Spinal cord (tissue), 10 donors: ENCODE measurements at places on chromosomes 5 and 9. TPM values are rescaled to one million over a fixed set of nuclear protein-coding genes. Genes with fewer than 3 reads are reported as not detected.
A peak's percentile ranks its signal among the peaks of the same experiment; 100 is the strongest.

The FOXD4L4 gene
- 0.43 TPM for polyA plus RNA-seq

DNA sequence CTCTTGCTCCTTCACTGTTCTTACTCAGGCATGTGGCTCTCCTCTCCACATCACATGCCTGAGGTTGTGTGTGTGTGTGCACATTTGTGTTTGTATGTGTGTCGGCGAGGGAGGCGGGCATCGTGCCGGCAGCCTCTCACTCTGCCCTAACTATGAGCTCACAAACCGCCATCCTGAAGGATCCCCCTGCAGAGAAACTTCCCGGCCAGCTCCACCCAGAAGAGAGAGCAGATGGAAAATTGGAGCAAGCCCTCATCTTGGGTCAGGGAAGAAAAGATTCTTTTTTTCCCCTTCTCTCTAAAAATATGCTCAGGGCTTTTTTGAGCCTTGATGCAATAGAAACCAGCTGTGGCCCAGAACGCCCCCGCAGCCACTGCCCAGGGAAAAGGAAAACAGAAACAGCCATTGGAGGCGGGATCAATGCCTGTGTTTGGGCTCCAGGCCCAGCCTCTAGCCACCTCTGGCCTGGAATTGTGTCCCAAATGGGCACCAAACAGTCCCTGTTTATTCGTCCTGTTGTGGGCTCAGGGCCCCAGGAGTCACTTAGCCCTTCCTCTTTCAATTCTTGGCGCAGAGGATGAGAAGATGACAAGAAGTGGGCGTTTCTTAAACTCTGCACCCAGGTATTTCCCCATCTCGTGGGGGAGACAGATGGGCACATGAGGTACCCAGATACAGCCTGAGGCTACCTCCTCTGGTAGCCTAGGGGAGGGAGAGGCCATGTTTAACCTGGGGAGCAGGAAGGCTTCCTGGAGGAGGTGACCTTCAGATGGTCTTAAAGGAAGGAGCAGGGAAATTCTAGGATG, 151.5 kb downstream of the RGS3 start:
- no peak for DNase-seq

The NR4A3 gene
- polyA plus RNA-seq: 7.8 TPM

The SOWAHA gene
- polyA plus RNA-seq: 5.8 TPM

The ADGRV1 gene
- 101 TPM for polyA plus RNA-seq

The OMD gene
- polyA plus RNA-seq: 21.7 TPM

DNA sequence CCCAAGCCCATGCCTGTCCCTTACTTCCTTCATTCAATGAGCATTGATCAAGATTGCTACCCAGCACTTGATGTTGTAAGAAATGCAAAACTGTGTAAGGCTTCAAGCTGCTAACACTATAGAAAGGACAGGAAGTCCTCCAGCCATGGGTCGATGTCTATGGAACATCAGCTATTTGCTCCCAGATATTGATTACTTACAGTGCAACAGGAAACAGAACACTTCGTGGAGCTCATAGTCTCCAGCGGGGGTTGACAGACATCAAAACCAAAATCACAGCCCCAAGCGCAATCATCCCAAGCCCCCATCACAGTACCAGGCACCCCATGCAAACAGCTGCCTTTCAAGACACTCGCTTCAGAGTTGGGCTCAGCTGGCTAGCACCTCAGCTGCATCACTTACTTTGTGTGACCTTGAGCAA, 26.8 kb upstream of the DUSP1 start:
- DNase-seq: no peak

The TLX3 gene
- 12.0 TPM for polyA plus RNA-seq

GRCh38 chr9:128485414-128485855, 19.1 kb upstream of the GLE1 start:
- DNase-seq: no peak

The EQTN gene
- polyA plus RNA-seq: 0.33 TPM

DNA sequence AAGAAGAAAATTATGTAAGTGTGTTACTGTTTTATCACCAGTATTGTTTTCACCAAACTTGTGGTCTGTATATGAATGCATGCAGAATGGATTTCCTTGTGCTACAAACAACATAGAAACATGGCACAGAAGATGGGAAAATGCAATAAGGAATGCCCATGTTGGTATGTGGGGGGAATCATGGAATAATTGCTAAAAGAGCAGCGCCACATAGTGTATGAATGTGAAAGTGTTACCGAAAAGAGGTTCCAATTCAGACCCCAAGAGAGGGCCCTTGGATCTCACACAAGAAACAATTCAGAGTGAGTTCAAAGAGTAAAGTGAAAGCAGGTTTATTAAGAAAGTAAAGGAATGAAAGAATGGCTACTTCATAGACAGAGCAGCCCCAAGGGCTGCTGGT, 26.4 kb upstream of the TYRP1 start:
- no peak for DNase-seq

- no peak for DNase-seq
These were observed 123.9 kb downstream of the TENT4A start for GRCh38 chr5:6837095-6837494.

- DNase-seq: no peak
These were observed 80.9 kb upstream of the SPOCK1 start for GRCh38 chr5:137580030-137580429.

GRCh38 chr9:34590381-34591247, 1.1 kb upstream of the CNTFR start:
- DNase-seq: no peak

GRCh38 chr5:179343719-179344430, 1.4 kb downstream of the ADAMTS2 start:
- no peak for DNase-seq

GRCh38 chr5:118224546-118224945, 763.8 kb downstream of the DTWD2 start:
- no peak for DNase-seq

DNA sequence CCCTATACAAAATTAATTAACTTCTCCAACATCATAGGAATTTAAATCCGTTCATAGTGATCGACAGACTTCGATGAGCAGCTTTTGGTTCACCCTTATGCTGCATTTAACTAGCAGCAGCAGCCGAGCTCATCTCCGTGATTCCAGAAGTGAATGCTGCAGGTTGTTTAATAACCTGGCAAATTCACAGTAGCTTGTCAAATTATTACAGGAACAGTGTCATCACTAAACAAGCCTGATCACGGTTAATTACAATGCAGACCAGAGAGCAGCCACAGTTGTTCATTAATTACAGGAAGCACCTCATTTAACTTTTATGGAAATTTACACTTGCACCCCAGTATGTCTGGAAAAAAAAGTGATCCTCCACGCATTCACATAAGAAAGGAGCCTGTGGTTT, 188.2 kb downstream of the BNC2 start:
- DNase-seq: no peak

- no peak for DNase-seq
These were observed 8.3 kb upstream of the CCNO start for GRCh38 chr5:55241746-55242145.

DNA sequence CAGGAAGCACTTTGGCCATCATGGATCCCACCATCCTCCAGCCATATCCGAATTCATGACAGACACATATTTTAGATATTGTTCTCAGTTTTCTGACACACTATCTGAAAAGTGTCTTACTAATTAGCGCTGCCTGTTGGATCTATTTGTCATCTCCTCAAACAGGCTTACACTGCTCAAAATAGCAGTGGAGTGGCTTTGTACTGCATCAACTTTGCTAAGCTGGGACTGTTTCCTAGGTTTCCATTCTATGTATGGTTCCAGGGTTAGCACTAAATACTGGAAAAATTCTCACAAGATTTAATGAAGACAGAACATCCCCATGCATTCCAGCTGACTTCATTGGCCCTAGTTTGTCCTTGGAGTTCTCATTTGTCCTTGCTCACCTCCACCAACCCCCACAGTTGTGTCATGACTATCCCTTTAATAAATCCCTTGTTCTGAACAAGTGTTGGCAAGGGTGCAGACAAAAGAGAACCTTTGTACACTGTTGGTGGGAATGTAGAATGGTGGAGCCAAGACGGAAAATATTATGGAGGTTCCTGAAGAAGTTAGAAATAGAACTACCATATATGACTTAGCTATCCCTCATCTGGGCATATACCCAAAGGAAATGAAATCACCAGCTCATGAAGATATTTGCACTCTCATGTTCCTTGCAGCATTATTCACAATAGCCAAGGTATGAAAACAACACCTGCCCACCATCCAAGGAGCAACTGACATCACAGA, 136.5 kb upstream of the RAI14 start:
- no peak for DNase-seq

GRCh38 chr9:12191630-12192029, 501.6 kb upstream of the TYRP1 start:
- no peak for DNase-seq

DNA sequence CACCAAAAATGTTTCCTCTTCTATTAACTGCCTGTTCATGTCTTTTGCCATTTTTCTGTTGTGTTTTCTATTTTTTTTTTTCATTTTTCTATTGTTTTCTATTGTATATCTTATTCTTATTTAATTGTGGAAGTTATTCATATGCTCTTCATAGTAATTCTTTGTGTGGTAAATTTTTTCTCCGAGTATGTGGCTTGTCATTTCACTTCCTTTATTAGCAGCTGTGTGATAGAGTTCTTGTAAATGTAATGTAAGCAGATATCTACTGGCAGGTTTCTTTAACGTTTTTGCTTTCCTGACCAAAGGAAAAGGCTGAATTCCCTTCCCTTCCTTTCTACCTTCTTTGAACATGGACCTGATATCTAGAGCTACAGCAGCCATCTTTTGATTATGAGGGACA, 5.8 kb upstream of the PLPP1 start:
- DNase-seq: no peak

DNA sequence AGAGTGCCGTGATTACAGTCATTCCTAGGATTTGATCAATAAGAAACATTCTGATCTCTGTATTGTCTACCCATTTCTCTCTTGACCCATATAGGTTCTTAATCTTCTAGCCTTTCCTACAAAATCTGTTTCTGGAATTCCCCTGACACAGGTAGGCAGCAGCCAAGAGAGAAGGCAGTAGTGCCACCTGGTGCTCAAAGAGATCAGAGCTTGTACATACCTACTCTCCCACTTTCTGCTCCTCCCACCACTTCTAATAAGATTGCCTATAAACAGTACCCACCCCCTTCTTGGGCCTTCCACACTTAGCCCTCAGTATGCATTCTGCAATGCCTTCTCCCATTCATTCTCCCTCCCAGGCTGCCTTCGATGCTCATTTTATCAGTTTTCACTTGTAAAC, 117.4 kb upstream of the RORB start:
- DNase-seq: peak; percentile 24

DNA sequence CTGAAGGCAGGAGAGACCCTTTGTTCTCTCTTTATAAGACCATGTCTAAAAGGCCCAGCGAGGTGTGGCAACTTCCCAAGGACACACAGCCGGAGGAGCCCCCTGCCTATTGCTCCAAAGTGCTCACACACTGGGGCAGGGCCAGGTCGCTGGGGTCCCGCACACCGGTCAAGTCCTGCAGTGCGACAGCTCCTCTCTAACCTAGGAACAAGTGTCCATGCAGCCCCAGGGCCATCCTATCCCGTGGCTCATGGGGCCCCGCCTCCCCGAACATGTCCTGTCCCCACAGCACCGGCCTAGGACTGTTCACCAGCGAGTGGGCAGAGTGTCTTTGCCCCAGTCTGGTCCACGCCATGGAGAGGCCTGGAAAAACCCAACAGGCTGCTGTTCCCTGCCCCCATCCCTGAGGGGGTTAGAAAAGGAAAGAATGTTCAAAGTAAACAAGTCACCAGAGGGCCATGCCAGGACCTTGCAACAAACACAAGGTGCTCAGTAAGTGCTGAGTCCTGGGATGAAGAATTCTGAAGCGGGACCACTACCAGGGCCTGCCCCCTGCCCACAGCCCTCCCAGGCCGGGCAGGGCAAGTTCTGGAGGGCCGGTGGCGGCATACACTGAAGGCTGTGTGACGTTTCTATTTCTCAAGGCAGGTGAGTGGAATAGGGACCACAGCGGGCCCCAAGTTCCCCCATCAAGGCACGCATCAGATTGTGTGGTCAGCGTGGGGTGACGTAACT, 938 bp downstream of the NINJ1 start:
- DNase-seq: no peak

DNA sequence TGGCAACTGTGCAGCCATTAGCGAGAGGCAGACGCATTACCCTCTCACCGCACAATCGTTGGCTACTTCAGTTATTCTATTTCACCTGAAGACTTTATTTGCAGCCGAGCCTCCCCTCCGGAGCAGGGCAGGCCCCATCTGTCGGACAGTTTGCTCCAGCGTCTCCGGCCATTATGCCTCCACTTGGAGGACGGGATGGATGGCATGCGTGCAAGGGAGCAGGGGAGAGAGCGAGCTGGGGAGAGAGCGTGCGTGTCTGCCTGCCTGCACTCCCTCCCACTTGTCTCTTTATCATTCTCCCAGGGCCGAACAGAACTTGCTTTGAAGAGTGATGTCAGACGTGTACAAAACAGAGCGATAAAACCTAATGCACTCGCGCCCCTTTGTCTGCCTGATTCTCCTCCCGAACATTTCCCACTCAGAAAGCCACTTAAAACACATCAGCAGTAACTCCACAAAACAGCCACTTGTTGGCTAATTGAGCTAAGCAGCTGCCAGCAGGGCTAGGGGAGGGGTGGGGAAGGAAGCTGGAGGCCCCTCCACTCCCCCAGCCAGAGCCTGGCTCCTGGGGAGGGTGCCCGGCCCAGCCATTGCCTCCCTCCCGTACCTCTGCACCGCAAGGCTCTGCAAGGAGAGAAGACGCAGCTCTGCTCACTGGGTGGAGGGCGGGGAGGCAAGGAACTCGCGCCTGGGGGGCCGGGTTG, 43.4 kb upstream of the FUBP3 start:
- DNase-seq: peak; percentile 81

- no peak for DNase-seq
These were observed 12.2 kb downstream of the RNF130 start for GRCh38 chr5:180059326-180059725.

- no peak for DNase-seq
These were observed 608.6 kb downstream of the SLCO4C1 start for GRCh38 chr5:101687349-101687985.

The CCDC69 gene
- 4.3 TPM for polyA plus RNA-seq

- no peak for DNase-seq
These were observed 18.5 kb downstream of the MRPS27 start for GRCh38 chr5:72301557-72301956.

GRCh38 chr9:104882086-104882485, 45.9 kb downstream of the ABCA1 start:
- peak; percentile 90 for DNase-seq

DNA sequence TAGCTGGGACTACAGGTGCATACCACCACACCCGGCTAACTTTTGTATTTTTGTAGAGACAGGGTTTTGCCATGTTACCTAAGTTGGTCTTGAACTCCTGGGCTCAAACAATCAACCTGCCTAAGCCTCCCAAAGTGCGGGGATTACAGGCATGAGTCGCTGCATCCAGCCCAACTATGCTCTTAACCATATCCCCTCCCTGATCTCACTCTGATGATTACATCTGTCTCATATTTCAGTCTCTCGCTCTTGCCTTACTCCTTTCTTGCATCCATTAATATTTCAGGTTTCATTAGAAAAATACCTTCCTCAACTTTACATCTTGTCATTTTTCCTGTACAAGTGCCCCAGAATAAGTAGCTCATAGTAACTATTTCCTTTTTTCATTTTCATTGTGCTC, 61.0 kb upstream of the BASP1 start:
- no peak for DNase-seq

The RALGPS1 gene
- polyA plus RNA-seq: 79.6 TPM

The C5orf58 gene
- polyA plus RNA-seq: 2.1 TPM

- DNase-seq: no peak
These were observed 447.0 kb downstream of the KIF4B start for GRCh38 chr5:155460501-155460931.
